MCF 10A (cell line): ENCODE measurements at places on chromosomes 5 and 9.
A peak's percentile ranks its signal among the peaks of the same experiment; 100 is the strongest.

GRCh38 chr5:976849-977751, 31.5 kb upstream of the NKD2 start:
- peaks cover 41% of the 10 kb centered on the region for H3K27me3 ChIP-seq
- no peaks in the 10 kb centered on the region for H3K36me3 ChIP-seq
- no peaks in the 10 kb centered on the region for H3K4me1 ChIP-seq

DNA sequence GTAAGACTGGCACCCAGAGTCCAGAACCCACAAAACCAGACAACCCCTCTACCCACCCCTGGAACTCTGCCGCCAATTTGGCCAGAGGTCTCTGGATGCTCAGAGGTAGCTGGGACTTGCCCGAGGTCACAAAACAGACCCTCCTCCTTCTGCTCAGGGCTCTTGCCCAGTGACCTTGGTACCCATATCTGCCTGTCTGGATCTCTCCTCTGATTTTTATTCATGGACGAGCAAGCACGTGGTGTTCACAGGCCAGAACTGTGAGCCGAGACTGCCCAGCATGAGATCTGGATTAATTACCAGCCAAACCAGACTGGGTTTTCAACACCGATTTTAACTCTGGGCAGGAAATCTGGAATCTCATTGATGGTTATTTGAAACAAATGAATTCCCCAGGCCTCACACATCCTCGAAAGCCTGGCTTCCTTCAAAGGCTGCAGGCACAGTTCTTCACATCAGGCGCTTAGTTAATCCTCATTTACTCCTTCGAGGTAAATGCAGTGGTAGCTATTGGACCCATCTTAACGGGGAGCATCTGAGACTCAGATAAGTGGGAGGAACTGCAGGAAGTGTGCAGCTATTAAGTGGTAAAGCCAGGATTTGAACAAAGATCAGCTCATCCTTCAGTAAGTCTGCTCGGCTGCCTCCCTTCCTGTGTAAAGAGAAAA, 21.4 kb downstream of the COL27A1 start:
- H3K27me3 ChIP-seq: no peaks in the 10 kb centered on the region
- H3K36me3 ChIP-seq: no peaks in the 10 kb centered on the region
- H3K4me1 ChIP-seq: peaks cover 10% of the 10 kb centered on the region
- no peak for DNase-seq

- H3K36me3 ChIP-seq: no peaks in the 10 kb centered on the region
- no peak overlapping the region for H3K27ac ChIP-seq
- H3K4me3 ChIP-seq: no peak overlapping the region
- peak; percentile 32 for DNase-seq
- H3K4me1 ChIP-seq: no peaks in the 10 kb centered on the region
These were observed 315.7 kb downstream of the MCTP1 start for GRCh38 chr5:94969174-94969573.

DNA sequence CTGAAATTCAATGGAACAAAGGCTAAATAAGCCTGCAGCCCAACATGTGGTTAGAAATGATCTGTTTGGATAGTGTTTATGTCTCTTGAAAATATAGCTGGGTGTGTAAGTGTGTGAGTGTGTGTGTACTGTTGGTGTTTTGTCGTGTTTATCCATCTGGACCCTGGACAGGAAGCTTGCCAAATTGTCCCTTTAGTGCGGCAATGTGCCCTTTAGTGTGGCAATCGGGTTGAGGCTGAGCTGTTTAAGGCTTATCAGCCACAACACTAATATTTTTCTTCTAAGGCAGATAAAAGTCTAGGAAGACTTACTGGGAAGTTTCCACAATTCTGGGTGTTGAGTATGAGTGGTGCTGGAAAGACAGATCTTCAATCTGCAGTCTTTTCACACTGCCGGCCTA, 180.2 kb downstream of the YTHDC2 start:
- H3K4me3 ChIP-seq: no peak overlapping the region
- no peaks in the 10 kb centered on the region for H3K36me3 ChIP-seq
- H3K27me3 ChIP-seq: peaks cover 67% of the 10 kb centered on the region
- H3K27ac ChIP-seq: no peak overlapping the region
- DNase-seq: no peak

DNA sequence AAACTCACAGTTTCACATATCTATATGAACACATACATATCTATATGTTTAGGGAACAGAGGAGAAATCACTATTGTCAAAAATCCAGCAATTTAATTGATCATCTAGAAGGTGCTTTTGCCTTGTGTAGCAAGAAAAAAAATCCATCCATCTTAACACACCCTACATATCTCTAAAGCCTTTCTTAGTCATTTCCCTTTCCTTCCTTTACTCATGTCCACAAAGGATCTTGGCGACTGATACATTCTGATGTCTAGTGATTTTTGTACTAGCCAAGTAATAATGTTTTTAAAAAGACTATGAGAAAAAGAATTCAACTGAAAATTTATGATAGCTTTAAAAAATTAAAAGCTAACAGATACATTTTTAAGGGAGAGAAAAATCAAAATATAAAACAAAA, 22.5 kb downstream of the ZDHHC21 start:
- H3K36me3 ChIP-seq: peaks cover 8% of the 10 kb centered on the region
- no peaks in the 10 kb centered on the region for H3K27me3 ChIP-seq
- DNase-seq: no peak
- H3K27ac ChIP-seq: no peak overlapping the region
- no peak overlapping the region for H3K4me3 ChIP-seq

- no peaks in the 10 kb centered on the region for H3K4me1 ChIP-seq
- no peaks in the 10 kb centered on the region for H3K36me3 ChIP-seq
- no peak for DNase-seq
- no peak overlapping the region for H3K4me3 ChIP-seq
These were observed 56.5 kb upstream of the COL5A1 start for GRCh38 chr9:134585021-134585561.

GRCh38 chr5:132422720-132423437, 53.4 kb downstream of the SLC22A5 start:
- no peak overlapping the region for H3K4me3 ChIP-seq
- H3K36me3 ChIP-seq: peaks cover 6% of the 10 kb centered on the region
- H3K27ac ChIP-seq: no peak overlapping the region
- peaks cover 51% of the 10 kb centered on the region for H3K4me1 ChIP-seq
- no peak for DNase-seq

GRCh38 chr5:147935032-147935431, 28.7 kb upstream of the C5orf46 start:
- H3K27me3 ChIP-seq: no peaks in the 10 kb centered on the region
- H3K36me3 ChIP-seq: no peaks in the 10 kb centered on the region

GRCh38 chr9:97983589-97984187, 547 bp downstream of the ANP32B start:
- no peaks in the 10 kb centered on the region for H3K27me3 ChIP-seq
- DNase-seq: peak; percentile 38
- H3K27ac ChIP-seq: peak overlapping the region; percentile 63
- peaks cover 31% of the 10 kb centered on the region for H3K4me1 ChIP-seq
- H3K4me3 ChIP-seq: peak overlapping the region; percentile 79
